ENCODE measurements at places on chromosomes 6 and 20.

- no peak for DNase-seq
Measured at GRCh38 chr6:68575765-68576439, 59.2 kb upstream of the ADGRB3 start.

DNA sequence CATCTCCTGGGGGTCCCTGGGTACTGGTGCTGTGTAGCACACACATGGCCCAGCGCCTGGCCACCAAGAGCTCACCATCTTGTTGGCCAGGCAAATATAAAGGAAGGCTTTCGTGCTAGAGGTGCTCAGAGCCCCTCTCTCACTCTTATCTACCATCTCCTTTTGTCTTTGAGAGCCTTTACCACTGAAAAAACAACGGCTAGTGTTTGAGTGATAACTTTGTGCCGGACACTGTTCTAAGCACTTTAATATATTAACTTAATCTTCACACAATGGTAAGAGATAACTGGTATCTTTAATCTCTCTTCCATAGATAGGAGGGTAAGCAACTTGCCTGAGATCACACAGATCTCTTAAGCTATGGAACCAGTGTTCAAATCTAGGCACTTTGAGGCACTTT lies 21.5 kb upstream of the ARHGAP18 start:
- no peak for DNase-seq

DNA sequence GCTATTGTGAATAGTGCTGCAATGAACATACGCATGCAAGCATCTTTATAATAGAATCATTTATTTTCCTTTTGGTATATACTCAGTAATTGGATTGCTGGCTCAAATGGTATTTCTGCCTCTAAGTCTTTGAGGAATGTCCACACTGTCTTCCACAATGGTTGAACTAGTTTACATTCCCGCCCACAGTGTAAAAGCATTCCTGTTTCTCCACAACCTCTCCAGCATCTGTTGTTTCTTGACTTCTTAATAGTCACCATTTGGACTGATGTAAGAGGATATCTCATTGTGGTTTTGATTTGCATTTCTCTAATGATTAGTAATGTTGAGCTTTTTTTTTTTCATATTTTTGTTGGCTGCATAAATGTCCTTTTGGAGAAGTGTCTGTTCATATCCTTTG lies 208.7 kb downstream of the PHF3 start:
- peak; percentile 27 for DNase-seq

- DNase-seq, result no peak
Measured at GRCh38 chr6:150145830-150146229, 3.0 kb downstream of the PPP1R14C start.
